ENCODE measurements at places on chromosomes 1 and 21. TPM values are rescaled to one million over a fixed set of nuclear protein-coding genes. Genes with fewer than 3 reads are reported as not detected.

GUCA2B gene
- not detected for total RNA-seq

BCL2L15 gene
- total RNA-seq, result 2.4 TPM

HPCAL4 gene
- 2.9 TPM for total RNA-seq

RNU1-3 gene
- total RNA-seq, result 2,907 TPM

SYF2 gene
- 83.3 TPM for total RNA-seq

GRCh38 chr1:161905269-161905884 is 118.3 kb downstream of the OLFML2B start:
- H3K27ac ChIP-seq, result no peak overlapping the region
- DNase-seq, result no peak
- no peaks in the 10 kb centered on the region for H3K27me3 ChIP-seq
- no peaks in the 10 kb centered on the region for H3K36me3 ChIP-seq
- no peak overlapping the region for H3K4me3 ChIP-seq

GRCh38 chr1:238404921-238405320 is 514.2 kb upstream of the ZP4 start:
- no peak overlapping the region for H3K27ac ChIP-seq
- no peak overlapping the region for H3K4me3 ChIP-seq
- no peaks in the 10 kb centered on the region for H3K36me3 ChIP-seq
- DNase-seq, result no peak
- H3K4me1 ChIP-seq, result no peaks in the 10 kb centered on the region

- H3K36me3 ChIP-seq, result no peaks in the 10 kb centered on the region
- H3K27me3 ChIP-seq, result no peaks in the 10 kb centered on the region
- DNase-seq, result no peak
- H3K4me1 ChIP-seq, result peaks cover 6% of the 10 kb centered on the region
These were observed 2.8 kb downstream of the DOP1B start for GRCh38 chr21:36159356-36159921.

Measured in naive thymus-derived CD4-positive, alpha-beta T cell (primary cell).